ENCODE measurements at places on chromosomes 12 and 14.
A peak's percentile ranks its signal among the peaks of the same experiment; 100 is the strongest.

DNA sequence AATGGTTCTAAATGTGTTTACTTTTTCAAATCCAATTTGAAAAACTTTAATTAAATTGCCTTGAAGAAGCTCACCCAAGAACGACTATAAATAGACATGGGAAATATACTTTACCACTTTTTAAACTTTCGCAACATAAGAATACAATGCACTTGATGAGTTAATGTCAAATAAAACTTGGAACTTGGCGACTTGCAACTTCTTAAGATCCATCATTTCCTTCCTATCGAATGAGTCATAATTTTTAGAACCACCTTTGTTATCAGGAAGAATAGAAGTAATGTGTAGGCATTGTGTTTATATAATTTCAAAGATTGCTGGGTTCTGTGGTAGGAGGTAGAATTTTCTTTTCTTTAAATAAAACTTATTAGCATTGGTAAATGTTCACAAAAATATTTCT lies 1417.4 kb upstream of the FLRT2 start:
- DNase-seq = no peak

DNA sequence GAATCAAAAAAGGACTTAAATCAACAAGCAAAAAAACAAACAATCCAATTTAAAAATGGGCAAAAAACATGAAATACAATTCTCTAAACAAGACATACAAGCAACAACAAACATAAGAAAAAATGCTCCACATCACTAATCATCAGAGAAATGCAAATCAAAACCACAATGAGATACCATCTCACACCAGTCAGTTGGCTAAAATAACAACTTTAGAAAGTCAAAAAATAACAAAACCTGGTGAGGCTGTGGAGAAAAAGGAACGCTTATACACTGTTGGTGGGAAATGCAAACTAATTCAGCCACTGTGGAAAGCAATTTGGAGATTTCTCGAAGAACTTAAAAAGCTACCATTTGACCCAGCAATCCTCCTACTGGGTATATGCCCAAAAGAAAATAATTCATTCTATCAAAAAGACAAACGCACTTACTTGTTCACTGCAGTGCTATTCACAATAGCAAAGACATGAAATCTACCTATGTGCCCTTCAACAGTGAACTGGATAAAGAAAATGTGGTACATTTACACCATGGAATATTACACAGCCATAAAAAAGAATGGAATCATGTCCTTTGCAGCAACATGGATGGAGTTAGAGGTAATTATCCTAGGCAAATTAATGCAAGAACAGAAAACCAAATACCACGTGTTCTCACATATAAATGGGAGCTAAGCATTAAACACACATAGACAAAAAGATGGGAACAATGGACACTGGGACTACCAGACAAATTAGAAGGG lies 26.9 kb downstream of the PRKD1 start:
- DNase-seq = no peak

DNA sequence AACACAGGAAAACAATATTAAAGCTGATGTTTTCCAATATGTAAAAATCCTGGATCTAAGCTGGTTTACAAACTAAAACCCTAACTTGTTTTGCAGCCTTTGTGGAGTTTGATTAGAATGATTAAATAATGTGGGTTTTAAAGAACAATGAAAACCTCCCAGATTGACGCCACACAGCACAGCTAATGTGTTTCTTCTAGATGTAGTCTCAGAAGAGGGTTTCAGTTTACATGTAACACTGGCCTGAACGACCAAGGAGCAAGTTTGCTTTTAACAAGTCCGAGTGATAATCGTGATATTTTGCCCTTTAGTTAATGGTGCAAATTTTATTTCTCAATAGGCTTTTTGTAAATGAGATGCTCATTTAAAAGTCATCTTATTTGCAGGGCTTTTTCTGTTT lies 11.0 kb downstream of the HMGA2 start:
- DNase-seq = no peak

- DNase-seq = no peak
Measured at GRCh38 chr12:26374934-26375680, 179.7 kb downstream of the SSPN start.

- peak; percentile 23 for DNase-seq
Measured at GRCh38 chr14:72558721-72559120, 335.2 kb downstream of the DPF3 start.

GRCh38 chr12:77189458-77189857 lies 124.1 kb upstream of the E2F7 start:
- DNase-seq = no peak

- peak; percentile 77 for DNase-seq
Measured at GRCh38 chr12:125183187-125184067, 118.2 kb downstream of the AACS start.

All from anterior cingulate cortex (tissue), 58 donors.